Fibroblast of skin of back (primary cell): ENCODE measurements at places on chromosomes 1 and 21.
A peak's percentile ranks its signal among the peaks of the same experiment; 100 is the strongest.

GRCh38 chr1:226021401-226021800, 22.3 kb upstream of the SDE2 start:
- no peak for DNase-seq

DNA sequence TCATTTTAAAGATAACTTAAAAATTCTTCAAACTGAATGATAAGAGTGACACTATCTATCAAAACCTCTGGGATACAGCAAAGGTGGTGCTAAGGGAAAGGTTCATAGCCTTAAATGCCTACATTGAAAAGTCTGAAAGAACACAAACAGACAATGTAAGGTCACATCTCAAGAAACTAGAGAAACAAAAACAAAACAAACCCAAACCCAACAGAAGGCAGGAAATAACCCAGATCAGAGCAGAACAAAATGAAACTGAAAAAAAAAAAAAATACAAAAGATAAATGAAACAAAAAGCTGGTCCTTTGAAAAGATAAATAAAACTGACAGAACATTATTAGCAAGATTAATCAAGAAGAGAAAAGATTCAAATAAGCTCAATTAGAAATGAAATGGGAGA, 6.8 kb downstream of the ODF2L start:
- no peak for DNase-seq

- DNase-seq = no peak
Observed at GRCh38 chr1:111141245-111142220, 1.5 kb downstream of the CEPT1 start.

DNA sequence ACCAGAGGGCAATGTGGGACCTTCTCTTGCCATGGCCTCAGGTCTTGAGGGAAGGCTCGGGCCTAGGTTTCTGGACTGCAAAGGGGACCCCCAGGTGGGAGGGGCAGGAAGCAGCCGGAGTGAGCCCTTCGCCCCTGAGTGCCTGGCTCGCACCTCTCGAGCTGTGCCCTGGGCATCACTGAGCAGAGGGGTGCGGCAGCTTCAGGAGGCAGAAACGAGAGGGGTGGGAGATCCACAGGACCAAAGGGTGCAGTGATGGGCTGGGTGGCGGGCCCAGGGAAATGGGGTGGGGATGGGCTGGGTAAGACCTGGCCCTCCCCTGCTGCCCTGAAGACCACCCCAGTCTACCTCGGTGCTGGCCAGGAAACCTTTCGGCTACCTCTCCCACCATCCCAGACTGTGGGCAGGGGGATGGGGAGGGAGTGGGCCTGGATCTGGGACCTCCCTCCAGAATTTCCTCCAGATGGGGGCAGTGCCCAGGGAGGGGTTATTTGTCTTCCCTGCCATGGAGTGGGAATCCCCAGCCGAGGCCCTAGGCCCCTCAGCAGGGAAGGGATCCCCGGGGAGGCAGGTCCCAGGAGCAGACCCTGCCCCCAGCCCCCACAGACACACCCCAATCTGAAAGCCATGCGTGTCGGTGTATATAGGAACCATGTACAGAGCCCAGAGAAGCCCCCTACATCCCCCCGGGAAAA, 21.3 kb downstream of the A3GALT2 start:
- no peak for DNase-seq

GRCh38 chr1:36411674-36412648, 14.3 kb upstream of the LSM10 start:
- peak; percentile 45 for DNase-seq

GRCh38 chr1:37660664-37661063, 26.0 kb upstream of the RSPO1 start:
- DNase-seq = no peak

GRCh38 chr1:205042911-205043806, at the start of gene CNTN2:
CNTN2 (plus strand) TSS chr1:205043212; CDS start chr1:205053186, 9,974 bp downstream.
- no peak for DNase-seq
